ENCODE measurements at places on chromosomes 5 and 9. TPM values are rescaled to one million over a fixed set of nuclear protein-coding genes. Genes with fewer than 3 reads are reported as not detected.

- DNase-seq: peak; percentile 63
These were observed 298.3 kb upstream of the EFNA5 start for GRCh38 chr5:107968998-107969397.

GRCh38 chr9:101398068-101398929 is at the start of the genes MRPL50 and ZNF189:
MRPL50 (minus strand) TSS chr9:101398618; CDS start chr9:101398592, 26 bp downstream.
ZNF189 (plus strand) TSS chr9:101398851; CDS start chr9:101399157, 306 bp downstream.
- peak; percentile 99 for DNase-seq

GRCh38 chr5:85646036-85646435 is 971.7 kb upstream of the COX7C start:
- no peak for DNase-seq

- DNase-seq: peak; percentile 81
These were observed 59.1 kb downstream of the ABCA1 start for GRCh38 chr9:104868687-104869404.

DNA sequence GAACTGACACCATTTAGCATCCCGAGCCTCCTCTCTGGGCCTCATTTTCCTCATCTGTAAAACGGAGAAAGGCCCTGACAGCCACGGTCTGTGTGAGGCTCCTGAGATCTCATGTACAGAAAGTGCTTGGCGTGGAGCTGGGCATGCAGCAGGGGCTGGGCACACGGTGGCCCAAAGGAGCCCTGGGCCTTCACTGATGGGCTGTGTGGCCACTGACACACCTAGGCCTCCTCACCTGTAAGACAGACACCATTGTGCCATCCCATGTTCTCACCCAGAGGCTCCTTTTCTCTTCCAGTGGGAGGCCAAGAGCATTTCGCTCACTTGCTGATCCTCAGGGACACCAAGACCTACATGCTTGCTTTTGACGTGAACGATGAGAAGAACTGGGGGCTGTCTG is 1.6 kb downstream of the ORM1 start:
- no peak for DNase-seq

DNA sequence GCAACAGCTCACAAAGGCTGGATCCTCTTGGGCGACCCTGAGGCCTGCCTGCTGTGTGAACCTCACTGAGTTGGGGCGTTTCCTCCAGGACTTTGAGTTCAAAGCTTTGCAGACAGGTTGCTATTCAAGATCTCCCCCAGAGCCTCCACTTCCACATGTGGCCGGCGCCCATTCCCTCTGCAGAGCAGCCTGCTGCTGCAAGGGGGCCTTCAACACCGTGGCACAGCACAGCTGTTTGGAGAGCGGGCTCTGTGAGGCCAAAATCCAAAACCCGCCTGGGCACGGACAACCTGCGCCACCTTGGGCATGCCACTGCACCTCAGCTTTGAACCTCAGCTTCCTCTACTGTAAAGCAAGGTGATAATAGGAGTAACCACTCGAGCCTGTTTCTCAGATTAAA is 160.3 kb downstream of the DAB2IP start:
- DNase-seq: no peak

GRCh38 chr5:131379723-131380122 is 115.9 kb downstream of the CDC42SE2 start:
- no peak for DNase-seq

DNA sequence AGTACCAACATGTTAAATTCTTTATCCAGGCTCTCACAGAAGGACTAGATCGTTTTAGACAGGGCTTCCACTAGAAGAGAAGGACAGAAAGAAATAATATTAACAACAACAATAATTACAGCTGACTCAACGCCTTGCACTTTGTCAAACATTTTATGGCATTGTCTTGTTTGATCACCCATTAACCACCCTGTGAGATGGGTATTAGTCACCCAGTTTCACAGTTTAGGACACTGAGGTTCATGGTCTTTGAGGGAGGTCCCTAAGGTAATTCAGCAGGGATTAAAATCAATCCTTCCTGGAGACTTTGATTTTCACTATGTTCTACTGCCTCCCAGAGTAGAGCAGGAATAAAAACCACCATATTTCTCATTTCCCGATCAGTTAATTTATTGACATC is 51.4 kb upstream of the BNC2 start:
- DNase-seq: no peak

- DNase-seq: no peak
These were observed 28.8 kb downstream of the TCERG1 start for GRCh38 chr5:146475906-146476305.

DNA sequence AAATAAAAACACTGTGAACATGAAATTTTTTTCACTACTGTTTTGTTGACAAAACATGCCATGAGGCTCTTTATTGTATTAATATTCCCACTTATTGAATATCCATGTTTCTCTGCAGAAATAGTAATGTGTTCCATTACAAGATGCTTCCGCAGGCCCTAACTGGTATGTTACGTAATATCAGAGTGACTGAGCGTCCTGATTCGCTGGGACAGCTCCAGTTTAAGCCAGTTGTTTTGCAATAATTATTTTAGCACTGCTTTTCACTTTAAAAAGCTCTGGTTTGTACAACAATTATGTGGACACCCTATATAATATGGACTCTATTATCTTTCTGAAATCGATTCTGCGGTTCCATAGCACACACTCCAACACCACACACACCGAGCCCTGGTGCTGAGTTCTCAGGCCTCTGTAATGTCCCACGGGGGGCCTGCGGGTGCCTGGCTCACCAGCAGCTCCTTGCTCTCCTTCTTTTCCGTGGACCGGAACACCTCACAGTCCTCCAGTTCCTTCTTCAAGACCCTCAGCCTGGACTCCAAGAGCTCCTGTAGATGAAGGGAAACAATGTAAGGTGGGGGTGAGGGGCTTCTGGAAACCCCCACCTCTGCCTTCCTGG is 1.8 kb downstream of the TRIM7 start:
- no peak for DNase-seq

- DNase-seq: no peak
These were observed 79.6 kb downstream of the TLR4 start for GRCh38 chr9:117783828-117784227.

DNA sequence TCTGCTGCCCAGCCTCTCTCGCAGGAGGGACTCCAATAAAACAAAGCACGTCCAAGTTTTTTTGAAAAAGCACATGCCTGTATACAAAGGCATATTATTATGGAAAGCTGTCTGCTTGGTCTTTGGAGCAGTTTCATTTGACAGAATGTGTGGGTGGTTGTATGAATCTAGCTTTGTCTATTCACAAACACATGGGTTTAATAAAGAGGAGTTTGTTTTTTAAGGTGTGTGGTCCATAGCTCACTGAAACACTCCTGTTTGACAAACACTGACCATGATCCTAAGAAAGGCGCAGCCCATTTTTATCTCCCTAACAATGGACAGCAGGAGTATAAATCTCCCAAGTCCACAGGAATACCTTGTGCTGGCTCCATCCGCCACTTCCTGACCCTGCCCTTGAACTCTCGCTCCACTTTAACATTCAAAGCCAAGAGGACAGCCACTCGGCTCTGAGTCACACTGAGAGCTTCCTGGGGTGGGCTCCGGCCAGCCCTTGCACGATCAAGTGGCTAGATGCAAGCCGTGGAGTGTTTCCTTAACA is 371.9 kb downstream of the EBF1 start:
- no peak for DNase-seq

- DNase-seq: no peak
These were observed 18.0 kb downstream of the POLR1E start for GRCh38 chr9:37503736-37504135.

GRCh38 chr5:140868721-140869554 is at the start of gene PCDHA11:
PCDHA11 (plus strand) TSS chr5:140868957; CDS start chr5:140869104, 147 bp downstream.
- DNase-seq: no peak

DNA sequence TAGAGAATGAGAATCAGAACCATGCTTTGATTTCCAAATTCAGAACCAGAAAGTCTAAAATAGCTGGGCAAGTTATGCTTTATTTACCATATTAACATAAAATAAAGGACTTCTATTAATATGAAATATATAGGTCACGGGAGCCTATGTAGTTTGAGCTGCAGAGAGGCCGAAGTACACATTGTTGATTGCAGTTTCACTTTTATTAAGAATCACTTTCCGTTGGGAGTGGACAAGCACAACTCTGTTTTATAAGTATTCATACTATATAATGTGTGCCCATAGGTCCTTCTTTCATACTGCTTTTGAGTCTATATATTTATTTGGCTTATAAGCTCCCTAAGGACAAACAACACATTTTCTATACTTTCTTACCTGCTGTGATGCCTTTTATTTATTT is 58.7 kb upstream of the DMRT3 start:
- DNase-seq: no peak

DNA sequence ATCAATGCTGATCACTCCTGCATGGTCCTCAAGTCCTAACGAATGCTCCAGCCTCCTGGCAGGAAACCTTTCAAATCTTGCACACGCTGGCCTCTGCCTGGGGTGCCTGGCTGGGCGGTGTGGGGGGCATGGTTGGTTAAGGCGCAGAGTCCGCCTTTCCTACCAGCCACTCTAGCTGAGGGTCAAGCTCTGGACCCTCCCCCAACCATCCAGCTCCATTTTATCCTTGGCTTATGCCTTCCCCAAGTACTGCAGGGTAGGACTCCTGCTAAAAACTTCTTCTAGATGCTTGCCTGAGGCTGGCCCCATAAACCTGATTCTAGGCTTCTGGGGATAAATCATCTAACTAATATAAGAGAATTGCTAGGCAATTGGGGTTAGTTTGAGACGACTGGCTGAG is 808 bp upstream of the MVB12B start:
- DNase-seq: no peak

DNA sequence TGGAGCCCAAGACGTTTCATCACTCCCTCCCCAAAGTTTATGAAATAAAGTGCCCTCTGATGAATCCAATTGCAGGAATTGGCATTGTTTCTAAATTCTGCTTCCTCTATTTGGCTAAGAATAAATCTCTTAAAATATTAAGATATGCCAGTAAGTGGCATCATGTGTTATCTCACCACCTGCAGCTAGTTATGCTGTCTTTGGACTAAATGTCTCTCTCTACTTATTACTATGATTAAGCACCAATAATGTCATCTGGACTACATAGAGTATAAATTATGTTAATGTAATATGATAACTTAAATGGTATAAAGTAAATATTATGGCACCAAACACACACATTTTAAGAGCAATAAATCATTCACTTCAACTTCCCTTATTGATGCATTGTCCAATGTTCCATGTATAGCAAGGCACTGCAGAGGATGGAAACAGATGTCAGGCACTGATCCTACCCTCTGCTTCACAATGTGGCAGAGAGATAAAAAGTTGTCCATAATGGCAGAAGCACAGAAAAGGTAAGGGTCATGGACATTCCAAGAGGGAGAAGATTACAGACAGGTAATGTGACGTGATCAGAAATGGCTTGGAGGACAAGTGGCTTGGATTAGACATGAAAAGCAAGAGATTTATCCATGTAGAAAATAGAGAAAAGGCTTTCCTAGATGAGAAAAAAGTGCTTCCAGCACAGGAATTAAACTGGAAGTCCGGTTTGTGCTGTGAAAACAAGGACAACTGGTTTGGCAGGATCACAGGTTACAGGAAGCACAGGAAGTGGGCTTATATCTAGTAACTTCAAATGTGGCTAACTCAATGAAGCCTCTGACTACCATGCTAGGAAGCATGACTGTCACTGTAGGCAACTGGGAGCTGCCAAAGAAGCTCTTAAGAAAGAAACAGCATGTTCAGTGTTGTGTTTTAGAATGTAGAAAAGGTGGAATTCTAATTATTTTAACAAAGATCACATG is 26.7 kb downstream of the MARCHF11 start:
- no peak for DNase-seq

DNA sequence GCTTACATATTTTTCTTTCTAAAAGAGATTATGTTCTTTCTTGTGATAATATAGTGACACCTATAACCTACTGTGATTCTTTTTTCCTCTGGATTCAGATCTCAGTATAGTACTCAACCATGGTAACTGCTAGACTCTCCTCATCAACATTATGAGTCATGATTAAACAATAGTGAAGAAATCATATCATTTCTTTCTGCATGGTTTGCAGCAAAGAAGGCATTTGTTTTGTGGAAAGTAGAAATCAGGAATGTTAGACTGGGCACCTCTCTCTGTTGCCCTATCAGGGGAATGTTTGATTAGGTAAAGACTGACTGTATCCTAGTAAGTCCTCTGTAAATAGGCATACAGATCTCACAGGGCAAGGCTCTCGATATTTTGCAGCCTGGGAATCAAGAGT is 25.6 kb upstream of the SMC2 start:
- no peak for DNase-seq

- peak; percentile 62 for DNase-seq
These were observed 66.5 kb upstream of the HSPA9 start for GRCh38 chr5:138641547-138642298.

GRCh38 chr9:20250791-20251190 is 371.5 kb downstream of the MLLT3 start:
- DNase-seq: no peak

DNA sequence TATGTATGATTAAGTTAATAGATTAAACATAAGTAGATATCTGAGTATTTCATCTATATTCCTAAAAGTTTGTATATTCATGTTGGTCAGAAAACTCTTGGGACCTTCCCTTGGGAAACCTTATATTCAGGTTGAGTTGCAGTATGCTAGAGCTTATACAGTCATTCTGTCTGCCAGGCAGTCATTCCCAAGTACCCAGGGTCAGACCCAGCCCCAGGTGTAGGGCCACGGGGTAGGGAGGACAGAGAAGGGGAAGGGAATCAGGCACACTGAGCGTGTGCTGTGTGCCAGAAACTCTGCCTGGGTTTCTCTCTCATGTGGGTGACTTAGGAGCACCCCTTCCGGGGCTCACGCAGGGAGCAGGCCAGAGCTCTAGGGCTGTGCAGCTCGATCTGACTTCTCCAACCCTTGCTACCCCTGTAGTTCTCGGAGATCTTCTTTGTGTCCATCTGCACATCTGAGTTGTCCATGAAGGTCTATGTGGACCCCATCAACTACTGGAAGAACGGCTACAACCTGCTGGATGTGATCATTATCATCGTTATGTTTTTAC is 28.2 kb downstream of the CATSPER3 start:
- no peak for DNase-seq

DNA sequence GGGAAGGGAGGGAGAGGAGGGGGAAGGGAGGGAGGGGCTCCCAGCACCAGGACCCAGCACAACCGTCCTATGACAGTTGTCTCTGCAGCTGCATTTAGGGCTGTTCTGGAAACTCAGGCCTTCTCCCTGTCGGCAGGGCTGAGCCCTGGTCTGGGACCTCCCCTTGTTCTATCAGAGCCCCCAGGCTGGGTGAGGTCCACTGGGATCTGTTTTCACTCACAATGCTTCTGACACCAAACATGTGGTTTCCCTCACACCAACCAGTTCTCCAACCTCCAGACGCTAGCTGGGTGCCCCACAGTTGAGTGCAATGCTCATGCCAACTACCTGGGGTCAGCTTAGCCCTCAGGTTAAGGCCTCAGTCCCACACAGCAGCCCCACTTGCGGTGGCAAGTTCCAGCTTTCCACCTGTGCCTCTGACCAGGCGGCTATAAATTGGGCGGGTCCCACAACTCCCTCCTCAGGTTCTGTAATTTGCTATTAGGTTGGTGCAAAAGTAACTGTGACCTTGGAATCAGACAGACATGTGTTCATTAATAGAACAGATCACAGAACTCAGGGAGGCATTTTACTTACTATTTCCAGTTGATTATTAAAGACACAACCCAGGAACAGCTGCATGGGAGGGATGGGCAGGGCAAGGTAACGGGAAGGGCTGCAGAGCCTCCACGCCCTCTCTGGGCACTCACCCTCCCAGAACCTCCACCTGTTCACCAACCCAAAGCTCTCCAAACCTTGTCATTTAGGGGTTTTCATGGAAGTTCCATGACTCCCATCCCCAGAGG is 13.5 kb downstream of the ADAMTS2 start:
- DNase-seq: no peak

Gene POU5F2
- not detected for polyA plus RNA-seq

Gene COL15A1
- polyA plus RNA-seq: 226 TPM

Gene SH2D3C
- 24.4 TPM for polyA plus RNA-seq

Gene RGMB
- 67.4 TPM for polyA plus RNA-seq

Gene GABRA1
- not detected for polyA plus RNA-seq

Gene KYAT1
- polyA plus RNA-seq: 4.7 TPM
